ENCODE measurements at places on chromosomes 5 and 9.

DNA sequence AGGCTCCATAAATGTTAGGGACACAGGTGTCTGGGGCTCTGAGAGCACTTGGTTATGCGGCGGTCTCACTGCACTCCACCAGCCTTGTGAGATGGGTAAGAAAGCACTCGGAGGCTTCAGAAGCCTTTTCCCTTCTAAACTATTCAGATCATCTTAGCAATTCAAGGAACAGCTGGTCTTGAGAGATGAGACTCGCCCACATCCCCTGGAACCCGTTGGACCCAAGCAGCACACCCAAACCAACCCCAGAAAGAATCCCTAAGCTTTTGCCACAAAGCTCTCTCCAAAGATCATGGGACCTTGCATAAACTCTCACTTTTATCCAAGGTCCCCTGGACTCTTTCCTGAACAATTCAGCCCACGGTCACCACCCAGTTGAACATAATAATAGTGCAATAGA lies 90.2 kb downstream of the RAPGEF1 start:
- no peak for DNase-seq

GRCh38 chr9:125989524-125990180 lies 242.5 kb downstream of the PBX3 start:
- no peak for DNase-seq

DNA sequence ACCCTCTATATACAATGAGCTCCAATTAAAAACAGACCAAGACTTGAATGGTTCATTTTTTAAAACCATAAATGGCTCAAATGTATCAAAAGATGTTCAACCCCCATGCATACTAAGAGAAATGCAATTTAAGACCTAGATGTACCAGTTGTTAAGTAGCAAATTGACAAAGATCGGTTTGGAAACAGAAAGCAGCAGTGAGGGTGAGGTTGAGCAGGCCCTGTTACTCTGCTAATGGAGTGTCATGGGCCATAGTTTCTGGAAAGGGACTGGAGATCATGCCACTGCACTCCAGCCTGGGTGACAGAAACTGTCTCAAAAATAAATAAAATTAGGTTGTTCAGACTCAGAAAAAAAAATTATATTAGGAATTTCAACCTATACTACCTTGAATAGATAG lies 55.0 kb downstream of the FNBP1 start:
- DNase-seq = no peak

- no peak for DNase-seq
These were observed 43.5 kb downstream of the FOXI1 start for GRCh38 chr5:170149206-170149515.

DNA sequence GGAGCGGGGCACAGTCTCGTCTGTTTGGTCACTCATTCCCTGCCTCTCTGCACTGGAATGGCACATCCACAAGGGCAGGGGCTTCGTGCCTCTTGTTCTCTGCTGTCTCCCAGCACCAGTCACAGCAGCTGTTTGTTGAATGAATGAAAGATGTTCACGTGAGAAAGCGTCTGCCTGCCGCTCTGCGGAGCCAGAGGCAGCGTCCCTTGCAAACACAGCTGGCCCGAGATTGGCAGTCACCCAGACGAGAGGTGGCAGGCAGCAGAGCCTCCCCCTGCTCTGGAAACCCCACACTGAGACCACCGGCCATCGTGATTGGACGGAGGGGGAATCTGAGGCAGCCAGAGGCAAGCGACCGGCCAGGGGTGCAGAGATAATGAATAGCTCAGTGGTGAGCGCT lies 6.0 kb upstream of the FAM163B start:
- DNase-seq = no peak

DNA sequence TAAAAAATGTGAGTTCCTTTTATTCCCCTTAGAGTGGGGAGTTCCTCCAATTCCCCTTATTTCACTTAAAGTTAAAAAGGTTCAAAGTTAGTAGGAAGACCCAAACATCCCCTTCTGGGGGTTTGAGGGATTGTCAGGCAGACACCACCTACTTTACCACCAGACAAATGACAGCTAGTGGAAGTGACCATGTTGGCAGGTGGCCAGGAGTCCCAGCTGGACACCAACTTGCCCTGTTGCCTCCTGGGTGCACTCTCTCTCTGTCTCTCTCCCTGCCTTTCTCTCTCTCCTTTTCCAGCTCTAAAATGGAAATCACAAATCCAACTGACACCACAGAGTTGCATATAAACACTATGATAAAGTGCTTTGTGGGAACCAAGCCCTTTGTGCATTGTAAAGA lies 307.7 kb upstream of the TLE4 start:
- DNase-seq = no peak

DNA sequence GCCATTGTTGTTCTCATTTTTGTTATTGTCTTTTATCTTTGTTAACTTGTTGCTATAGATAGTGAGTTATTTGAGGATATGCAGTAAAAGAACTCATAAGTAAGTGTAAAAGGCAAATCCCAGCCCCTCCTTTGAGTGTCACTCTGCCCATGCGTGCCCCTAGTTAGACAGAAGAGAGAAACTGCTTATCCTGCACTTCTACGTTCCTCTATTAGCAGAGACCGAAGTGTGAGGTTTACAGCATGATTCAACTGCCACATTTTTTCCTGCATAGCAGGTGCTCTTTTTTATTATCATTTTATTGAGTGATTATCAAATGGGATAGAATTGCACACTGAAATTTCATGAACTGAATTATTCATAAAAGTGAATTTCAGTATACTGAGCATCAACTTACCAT lies 12.0 kb upstream of the DNAH5 start:
- no peak for DNase-seq

GRCh38 chr5:157819502-157820115 lies 39.3 kb downstream of the CLINT1 start:
- no peak for DNase-seq

DNA sequence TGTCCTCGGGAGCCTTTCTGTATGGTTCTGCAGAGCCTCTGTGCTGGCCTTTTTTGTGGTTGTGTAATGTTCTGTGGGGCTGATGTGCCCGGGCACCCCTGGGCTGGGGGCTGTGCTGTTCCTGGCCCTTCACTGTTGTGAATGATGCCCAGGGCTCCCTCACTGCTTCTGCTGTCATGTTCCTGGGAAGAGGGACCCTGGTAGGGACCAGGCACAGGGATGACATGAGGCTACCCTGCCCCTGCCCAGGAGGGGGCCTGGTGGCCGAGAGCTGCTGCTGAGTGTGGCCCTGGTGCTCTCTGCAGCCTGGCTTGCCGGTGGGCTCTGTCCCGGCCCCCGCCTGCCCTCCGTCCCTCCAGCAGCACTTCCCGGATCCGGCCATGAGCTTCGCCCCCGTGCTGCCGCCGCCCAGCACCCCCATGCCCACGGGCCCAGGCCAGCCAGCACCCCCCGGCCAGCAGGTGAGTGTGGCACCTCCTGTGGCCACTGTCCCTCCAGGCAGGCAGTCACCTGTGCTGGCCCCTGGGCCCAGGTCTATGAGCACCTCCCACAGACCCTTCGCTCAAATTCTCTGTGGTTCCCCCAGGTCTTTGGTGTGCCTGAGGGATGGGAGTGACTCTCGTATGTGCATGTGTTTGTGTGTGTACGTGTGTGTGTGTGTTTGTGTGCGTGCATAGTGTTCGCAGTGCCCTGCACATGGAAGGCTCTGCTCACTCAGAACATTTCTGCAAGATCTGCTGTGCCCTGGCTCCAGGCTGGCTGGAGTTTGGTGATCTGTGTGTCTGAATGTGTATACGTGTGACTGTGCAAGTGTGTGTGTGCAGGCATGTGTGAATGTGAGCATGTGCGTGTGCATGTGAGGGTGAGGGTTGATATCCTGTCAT lies 72.3 kb downstream of the WNK2 start:
- DNase-seq = no peak

DNA sequence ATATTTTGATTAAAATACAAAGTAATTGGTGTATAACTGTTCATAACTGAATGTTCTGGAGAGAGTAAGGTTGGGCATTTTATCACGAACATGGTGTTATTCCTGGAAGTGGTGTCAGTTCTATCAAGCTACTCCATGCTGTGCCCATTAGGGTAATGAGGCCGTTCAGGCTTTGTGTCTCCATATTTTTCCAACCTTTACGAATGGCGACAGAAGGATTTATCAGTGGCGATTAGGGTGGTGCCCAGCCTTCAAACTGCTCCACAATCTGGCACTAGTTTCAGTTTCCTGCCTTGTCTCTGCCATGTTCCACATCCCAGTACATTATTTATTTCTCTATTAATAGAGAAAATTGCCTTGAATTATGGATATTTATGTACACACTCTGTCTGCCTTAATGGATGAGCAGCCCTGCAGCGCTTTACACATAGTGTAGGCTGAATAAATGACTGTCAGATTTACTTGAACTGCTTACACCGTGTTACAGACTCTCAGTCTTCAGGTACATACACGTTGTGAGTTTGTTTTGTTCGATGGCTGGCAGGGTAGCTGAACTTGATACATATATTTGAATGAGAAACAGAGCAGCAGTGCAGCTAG lies 23.9 kb upstream of the TMC1 start:
- no peak for DNase-seq

- DNase-seq = peak; percentile 85
These were observed 174.8 kb downstream of the SLF1 start for GRCh38 chr5:94793113-94793815.

DNA sequence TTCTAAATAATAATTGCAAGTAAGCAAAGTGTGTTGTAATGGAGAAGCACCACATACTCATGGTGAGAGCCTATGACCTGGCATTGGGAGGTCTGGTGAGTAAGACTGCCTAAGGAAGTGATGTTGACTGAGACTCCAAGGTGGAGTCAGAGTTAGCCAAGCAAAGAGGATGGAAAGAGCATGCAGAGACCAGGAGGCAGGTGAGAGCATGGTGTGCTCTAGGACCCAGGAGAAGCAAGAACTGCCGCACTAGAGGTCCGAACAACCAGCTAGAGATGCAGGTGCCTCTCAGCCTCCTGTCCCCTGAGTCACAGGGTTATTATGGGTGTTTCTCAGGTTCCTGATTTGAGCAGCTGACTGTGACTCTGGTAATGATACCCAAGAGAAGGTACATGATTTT lies 27.3 kb downstream of the ANP32B start:
- peak; percentile 67 for DNase-seq

GRCh38 chr9:126696401-126697145 lies 82.8 kb downstream of the LMX1B start:
- no peak for DNase-seq

GRCh38 chr9:137511758-137512463 lies 38.3 kb downstream of the PNPLA7 start:
- no peak for DNase-seq
